ENCODE measurements at places on chromosomes 6 and 20. TPM values are rescaled to one million over a fixed set of nuclear protein-coding genes. Genes with fewer than 3 reads are reported as not detected.
A peak's percentile ranks its signal among the peaks of the same experiment; 100 is the strongest.

GRCh38 chr20:47205577-47206123, 150.8 kb downstream of the ZMYND8 start:
- H3K27ac ChIP-seq: peak overlapping the region; percentile 80
- H3K27me3 ChIP-seq: no peaks in the 10 kb centered on the region
- peak; percentile 93 for DNase-seq

EYA2 gene
- total RNA-seq: not detected

DNA sequence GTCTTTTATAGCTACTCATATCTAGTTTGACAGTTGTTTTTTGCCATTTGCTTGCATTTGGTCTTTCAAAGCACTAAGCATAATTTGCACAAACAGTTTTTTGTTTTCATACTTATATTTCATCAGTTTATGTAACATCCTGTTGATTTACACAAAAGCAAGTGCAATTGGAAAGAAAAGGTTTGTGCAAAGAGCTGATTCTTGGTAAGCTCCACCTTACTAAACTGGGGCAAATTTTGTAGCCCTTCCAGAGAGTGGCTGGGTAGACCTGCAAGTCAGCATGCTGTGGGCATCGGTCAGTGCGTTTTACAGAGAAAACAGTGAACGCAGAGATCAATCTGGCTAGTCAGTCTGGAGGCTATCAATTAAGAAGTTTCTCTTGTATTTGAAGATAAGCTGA, 34.5 kb downstream of the TXLNB start:
- H3K4me1 ChIP-seq: peaks cover 10% of the 10 kb centered on the region
- H3K27me3 ChIP-seq: no peaks in the 10 kb centered on the region
- H3K27ac ChIP-seq: no peak overlapping the region
- peak; percentile 18 for DNase-seq
- H3K4me3 ChIP-seq: no peak overlapping the region
- H3K36me3 ChIP-seq: no peaks in the 10 kb centered on the region

DNA sequence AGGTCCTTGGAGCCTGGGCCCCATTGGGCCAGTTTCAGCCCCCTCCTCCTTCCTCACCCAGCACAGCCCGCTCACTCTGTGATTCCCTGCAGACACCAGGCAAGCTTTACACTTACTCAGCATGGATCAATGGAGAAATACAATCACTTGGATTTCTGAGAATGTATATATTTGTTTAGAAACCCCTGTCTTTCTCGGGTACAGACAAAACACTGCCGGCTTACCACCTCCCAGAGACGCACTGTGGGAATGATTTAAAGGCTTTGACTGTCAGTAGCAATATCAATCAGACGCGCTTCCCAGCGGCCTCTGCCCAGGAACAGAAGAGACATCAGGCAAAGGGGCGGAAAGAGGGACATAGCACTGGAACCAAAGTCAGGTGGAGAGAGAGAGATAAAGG, 186.5 kb downstream of the MAFB start:
- H3K27me3 ChIP-seq: no peaks in the 10 kb centered on the region
- H3K4me3 ChIP-seq: no peak overlapping the region
- DNase-seq: no peak
- H3K36me3 ChIP-seq: no peaks in the 10 kb centered on the region

- no peaks in the 10 kb centered on the region for H3K4me1 ChIP-seq
- no peak overlapping the region for H3K27ac ChIP-seq
- H3K36me3 ChIP-seq: no peaks in the 10 kb centered on the region
- DNase-seq: no peak
- H3K4me3 ChIP-seq: no peak overlapping the region
Measured at GRCh38 chr6:142534076-142534475, 232.3 kb downstream of the ADGRG6 start.

SIRPB1 gene
- total RNA-seq: 4.1 TPM

DNA sequence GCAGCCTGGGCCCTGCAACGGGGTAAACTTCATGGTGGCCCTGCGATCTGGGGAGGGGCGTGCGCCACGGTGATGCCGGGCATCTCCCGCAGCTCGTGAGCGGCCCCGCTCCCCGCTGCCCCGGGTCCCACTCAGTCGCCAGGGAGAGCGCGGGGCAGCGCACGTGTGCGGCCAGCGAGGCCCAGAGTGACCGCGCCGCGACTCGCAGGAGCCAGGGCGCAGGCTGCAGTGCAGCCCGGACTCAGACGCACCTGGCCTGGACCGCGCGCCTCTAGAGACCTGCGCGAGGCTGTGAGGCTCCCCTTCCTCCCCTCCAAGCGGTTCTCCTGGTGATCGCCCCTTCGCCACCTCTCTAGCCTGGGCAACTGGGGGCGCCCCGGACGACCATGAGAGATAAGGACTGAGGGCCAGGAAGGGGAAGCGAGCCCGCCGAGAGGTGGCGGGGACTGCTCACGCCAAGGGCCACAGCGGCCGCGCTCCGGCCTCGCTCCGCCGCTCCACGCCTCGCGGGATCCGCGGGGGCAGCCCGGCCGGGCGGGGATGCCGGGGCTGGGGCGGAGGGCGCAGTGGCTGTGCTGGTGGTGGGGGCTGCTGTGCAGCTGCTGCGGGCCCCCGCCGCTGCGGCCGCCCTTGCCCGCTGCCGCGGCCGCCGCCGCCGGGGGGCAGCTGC, 652 bp downstream of the BMP6 start:
- H3K4me3 ChIP-seq: peak overlapping the region; percentile 71
- H3K36me3 ChIP-seq: peaks cover 3% of the 10 kb centered on the region
- H3K4me1 ChIP-seq: peaks cover 33% of the 10 kb centered on the region
- no peak overlapping the region for H3K27ac ChIP-seq

TGM2 gene
- total RNA-seq: 333 TPM

DNA sequence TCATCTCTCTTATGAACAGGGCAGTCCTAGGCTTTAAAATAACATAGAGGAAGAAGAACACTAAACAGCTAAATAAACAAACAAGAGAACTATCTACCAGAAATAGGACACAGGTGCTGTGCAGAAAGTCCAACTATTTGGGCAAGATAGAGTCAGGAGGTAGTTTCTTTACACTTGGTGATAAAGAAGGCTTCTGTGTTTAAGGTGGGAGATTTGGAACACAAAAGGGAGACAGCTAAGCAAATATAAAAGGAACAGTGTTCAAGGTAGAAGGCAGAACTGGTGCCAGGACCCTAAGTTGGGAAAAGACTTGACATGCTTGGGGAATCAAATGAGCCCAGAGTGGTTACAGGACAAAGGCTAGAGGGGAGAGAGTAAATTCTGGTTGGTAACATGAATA, 110.5 kb downstream of the MANEA start:
- H3K27me3 ChIP-seq: no peaks in the 10 kb centered on the region
- no peak overlapping the region for H3K27ac ChIP-seq
- H3K4me1 ChIP-seq: 0 out of 2 replicates have a peak, but pooled peaks cover 5% of the 10 kb centered on the region
- DNase-seq: no peak
- H3K4me3 ChIP-seq: no peak overlapping the region

BANF2 gene
- total RNA-seq: not detected

DNA sequence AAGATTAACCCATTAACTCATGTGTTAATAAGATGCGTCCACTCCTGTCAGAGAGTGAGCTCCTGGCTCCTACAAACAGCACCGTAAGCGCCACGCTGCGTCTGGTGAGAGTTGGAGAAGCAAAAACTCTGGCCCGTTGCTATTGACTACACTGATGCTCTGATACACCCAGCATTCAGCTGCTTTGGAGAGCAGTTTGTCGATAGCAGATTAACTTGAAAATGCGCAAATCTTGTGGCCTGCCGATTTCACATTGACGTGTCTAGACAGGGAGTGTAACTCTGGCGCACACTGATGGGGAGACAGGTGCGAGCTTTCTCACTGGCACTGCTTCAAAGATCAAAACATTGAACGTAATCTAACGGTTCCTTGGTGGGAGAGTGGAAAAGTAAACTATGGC, 151.7 kb upstream of the RPS6KA2 start:
- no peak overlapping the region for H3K27ac ChIP-seq
- H3K4me3 ChIP-seq: no peak overlapping the region
- H3K36me3 ChIP-seq: no peaks in the 10 kb centered on the region
- peaks cover 3% of the 10 kb centered on the region for H3K27me3 ChIP-seq
- DNase-seq: no peak

DNA sequence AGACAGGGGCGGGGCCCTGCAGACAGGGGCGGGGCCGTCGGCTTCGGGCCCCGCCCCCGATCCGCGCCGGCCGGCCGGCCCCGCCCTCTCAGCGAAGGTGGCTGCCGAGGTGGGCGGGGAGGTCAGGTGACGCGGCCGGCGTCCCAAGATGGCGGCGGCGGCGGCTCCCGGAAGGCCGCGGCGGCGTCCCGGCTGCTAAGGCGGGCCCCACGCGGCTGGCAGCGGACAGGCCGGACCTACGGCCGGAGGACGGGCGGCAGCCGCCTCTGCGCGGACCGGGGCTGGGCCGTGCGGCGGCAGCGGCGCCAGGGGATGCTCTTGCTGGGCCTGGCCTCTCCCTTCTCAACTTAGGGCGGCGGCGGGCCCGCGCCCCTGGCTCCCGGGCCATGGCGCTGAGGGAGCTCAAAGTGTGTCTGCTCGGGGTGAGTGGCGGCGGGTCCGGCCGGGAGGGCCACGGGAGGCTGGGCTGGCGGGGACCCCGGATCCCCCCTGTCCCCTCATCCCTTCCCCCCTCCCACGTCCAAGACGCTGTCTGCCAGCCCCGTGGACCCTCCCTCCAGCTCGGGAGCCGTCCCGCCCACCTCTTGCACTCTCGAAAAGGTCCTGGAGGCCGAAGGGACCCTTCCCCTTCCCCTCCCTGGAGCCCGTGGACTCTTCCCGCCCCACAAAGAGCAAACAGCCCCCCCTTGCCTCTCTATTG, at the start of gene RAB22A:
TSS of gene RAB22A (plus strand) at position 125 of the 700 bp plus-strand sequence. CDS start at position 387, 262 bp downstream.
- peaks cover 27% of the 10 kb centered on the region for H3K36me3 ChIP-seq
- H3K4me3 ChIP-seq: peak within 1 kb of the TSS; percentile 94
- no peaks in the 10 kb centered on the region for H3K27me3 ChIP-seq
- H3K27ac ChIP-seq: peak within 1 kb of the TSS; percentile 49

DNA sequence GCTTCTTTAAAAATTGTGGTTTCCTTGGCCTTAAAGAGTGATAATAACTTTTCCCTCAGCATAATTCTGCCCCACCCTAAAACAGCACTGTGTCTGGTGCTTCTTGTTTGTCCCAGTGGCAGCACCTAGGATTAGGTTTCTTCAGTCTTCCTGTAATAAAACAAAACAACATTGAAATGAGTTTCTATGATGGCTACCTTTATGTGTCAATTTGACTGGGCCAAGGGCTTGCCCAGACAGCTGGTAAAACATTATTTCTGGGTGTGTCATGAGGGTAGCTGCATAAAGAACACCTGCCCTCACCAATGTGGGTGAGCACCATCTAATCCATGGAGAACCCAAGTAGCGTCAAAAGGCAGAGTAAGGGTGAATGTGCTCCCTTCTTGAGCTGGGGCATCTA, 117.8 kb downstream of the QRSL1 start:
- no peaks in the 10 kb centered on the region for H3K27me3 ChIP-seq
- no peak for DNase-seq
- peak overlapping the region; percentile 12 for H3K4me3 ChIP-seq
- H3K36me3 ChIP-seq: no peaks in the 10 kb centered on the region

DNA sequence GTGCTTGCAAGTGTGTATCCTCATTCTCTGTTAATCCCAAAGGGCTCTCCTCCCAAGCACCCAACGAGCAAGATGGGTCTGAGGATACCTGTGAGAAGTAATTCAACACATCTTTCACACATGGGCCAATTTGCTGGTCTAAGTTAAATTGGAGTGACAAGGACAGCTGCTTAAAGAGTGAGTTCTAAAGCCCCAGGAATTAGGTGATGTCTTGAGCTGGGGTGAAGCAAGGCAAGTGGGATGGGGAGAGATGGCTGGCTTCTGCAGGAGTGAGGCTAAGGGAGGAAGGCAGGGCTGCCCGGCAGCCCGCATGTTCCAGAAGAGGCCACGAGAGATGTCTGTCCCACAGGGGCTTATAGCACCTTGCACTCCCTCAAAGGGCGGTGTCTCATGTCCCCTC, 288.5 kb downstream of the CDH26 start:
- H3K4me1 ChIP-seq: no peaks in the 10 kb centered on the region
- peaks cover 29% of the 10 kb centered on the region for H3K27me3 ChIP-seq
- no peak overlapping the region for H3K27ac ChIP-seq
- no peaks in the 10 kb centered on the region for H3K36me3 ChIP-seq

SPINT3 gene
- not detected for total RNA-seq

DNA sequence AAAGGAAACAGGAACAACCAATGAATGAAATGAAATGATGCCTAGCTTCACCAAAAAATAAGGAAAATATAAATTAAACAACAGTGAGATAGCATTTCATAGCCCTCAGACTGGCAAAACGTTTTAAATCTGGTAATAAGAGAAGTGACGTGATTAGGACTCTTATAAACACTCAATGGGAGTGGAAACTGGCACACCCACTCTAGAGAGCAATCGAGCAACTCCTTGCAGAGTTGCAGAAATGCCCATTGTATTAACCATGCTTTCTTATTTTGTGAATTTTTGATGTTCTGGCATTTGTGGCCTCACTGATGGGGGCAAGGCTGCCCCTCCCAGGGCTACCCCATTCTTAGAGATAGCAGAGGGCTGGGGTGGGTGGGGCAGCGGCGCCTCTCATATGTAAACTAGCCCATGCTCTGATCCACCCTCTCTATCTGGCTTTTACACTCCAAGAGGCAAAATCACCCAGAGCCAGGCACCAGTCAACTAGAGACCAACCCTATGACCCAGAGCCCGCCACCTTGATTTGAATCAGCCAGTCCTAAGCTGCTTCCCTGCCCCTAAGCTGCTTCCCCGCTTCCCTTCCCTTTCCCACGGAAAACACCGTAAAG, 6.4 kb upstream of the PNPLA1 start:
- peaks cover 21% of the 10 kb centered on the region for H3K4me1 ChIP-seq
- no peak for DNase-seq
- H3K27me3 ChIP-seq: no peaks in the 10 kb centered on the region
- H3K36me3 ChIP-seq: no peaks in the 10 kb centered on the region
- H3K4me3 ChIP-seq: no peak overlapping the region
- H3K27ac ChIP-seq: no peak overlapping the region

GRCh38 chr6:95578106-95578410, 723 bp downstream of the MANEA start:
- no peak for DNase-seq
- peak overlapping the region; percentile 96 for H3K4me3 ChIP-seq
- no peaks in the 10 kb centered on the region for H3K36me3 ChIP-seq
- peak overlapping the region; percentile 65 for H3K27ac ChIP-seq
- H3K27me3 ChIP-seq: no peaks in the 10 kb centered on the region

DNA sequence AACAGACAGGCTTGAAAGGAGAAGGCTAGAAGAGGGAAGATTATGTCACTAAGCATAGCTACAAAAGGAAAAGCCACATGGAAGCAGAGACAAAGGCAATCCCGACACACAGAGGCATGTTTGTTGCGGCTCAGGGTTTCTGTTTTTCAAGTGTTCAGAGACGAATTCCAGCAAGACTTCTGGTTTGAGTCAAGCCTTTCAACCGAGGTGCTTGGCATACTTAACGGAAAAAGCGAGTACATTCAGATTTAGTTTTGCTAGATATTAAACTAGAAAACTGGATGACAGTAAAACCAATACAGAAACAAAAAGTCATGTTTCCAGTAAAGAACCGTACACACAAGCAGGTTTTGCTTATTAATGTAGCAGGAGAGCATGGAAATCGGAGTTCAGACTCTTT, 27.2 kb downstream of the MCUR1 start:
- H3K4me1 ChIP-seq: no peaks in the 10 kb centered on the region
- H3K36me3 ChIP-seq: no peaks in the 10 kb centered on the region
- H3K27ac ChIP-seq: no peak overlapping the region
- no peak overlapping the region for H3K4me3 ChIP-seq

DNA sequence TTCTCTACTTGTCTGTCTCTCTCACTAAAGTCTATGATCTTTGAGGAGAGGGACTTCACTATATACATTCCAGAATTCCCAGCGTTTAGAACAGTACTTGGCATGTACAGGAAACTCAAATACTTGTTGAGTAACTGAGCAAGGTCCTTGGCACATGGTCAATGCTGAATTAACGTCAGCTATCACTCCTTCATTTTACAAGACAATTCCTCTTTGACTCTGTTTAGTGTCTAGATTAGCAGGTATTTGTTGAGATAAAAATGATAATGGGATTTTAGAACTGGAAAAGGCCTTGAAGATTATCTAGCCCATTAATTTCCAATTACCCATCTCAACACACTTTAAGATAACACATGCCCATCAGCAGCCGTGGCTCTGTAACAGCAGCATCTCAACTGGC, 6.6 kb upstream of the GUCA1B start:
- H3K36me3 ChIP-seq: peaks cover 4% of the 10 kb centered on the region
- DNase-seq: no peak
- H3K27ac ChIP-seq: no peak overlapping the region

TRAPPC3L gene
- not detected for total RNA-seq
